Activated CD8-positive, alpha-beta memory T cell treated with anti-CD3 and anti-CD28 coated beads, Interleukin-2, amount 50 U/mL, for 4 hours (primary cell): ENCODE measurements at places on chromosomes 3 and 15.

DNA sequence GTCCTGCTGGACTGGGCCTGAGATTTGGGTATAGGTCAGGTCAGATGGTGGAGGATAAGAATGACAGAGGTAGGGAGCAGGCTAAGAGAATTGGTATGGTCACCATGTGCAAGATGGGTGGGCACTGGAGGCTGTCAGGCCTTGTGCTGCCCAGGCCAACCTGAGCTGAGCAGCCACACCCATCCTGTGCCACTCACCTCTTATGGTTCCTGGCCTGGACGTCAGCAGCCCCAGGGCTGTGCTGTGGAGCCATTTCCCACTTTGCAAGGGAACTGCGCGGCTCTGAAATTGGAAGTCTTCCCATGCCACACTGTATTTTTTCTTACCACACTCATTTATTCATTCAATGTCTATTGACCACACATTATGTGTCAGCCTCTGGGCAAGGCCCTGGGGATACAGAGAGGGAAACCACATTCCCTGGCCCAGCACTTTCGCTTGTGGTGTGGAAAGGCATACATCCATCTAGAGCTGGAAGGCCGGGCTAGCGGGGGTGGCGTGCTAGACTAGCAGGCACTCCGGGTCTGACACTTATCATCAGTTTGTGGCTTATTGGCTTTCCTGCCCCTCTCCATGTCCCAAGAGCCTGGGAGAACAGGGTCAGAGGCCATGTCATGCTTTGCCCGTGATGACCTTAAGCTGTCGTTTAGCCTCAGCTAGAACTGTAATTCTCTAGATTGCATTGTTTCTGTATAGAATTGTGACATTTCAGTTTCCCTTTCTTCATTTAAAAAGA is 51.1 kb upstream of the POLG start:
- no peak for DNase-seq

DNA sequence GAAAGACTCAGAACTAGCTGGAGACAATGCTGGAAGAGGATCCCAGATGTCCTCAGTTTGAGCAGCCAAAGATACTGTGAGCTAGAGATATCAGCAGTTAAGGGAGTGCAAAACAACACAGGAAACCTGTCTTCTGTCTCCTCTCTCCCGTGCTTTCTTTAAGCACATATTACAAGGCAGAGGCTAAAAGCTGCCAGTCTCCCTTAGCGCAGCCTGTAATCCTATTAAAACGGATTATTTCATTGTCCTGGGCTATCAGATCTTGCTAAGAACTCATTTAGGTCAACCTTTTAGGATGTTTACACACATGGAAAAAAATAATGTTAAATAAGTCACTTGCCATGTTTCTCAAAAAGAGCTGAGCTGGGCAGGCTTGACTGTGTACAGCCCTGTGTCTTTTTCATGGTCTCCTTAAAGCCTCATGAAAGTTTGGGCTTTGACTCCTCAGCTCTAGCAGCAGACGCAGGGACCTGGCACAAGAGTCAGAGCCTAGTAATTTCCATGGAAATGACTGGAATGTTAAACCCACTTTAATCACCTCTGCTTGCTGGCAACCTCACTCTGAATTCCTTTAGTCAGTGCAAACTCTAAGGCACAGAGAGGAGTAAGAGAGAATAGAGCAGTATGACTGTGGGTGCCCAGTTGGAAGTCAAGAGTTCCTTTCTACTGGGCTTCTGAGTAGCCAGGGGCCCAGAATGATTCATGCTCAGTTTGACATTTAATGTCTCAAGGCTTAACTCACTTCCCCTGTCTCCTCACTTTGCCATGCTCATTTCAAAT is 491.9 kb downstream of the NTRK3 start:
- DNase-seq: no peak

DNA sequence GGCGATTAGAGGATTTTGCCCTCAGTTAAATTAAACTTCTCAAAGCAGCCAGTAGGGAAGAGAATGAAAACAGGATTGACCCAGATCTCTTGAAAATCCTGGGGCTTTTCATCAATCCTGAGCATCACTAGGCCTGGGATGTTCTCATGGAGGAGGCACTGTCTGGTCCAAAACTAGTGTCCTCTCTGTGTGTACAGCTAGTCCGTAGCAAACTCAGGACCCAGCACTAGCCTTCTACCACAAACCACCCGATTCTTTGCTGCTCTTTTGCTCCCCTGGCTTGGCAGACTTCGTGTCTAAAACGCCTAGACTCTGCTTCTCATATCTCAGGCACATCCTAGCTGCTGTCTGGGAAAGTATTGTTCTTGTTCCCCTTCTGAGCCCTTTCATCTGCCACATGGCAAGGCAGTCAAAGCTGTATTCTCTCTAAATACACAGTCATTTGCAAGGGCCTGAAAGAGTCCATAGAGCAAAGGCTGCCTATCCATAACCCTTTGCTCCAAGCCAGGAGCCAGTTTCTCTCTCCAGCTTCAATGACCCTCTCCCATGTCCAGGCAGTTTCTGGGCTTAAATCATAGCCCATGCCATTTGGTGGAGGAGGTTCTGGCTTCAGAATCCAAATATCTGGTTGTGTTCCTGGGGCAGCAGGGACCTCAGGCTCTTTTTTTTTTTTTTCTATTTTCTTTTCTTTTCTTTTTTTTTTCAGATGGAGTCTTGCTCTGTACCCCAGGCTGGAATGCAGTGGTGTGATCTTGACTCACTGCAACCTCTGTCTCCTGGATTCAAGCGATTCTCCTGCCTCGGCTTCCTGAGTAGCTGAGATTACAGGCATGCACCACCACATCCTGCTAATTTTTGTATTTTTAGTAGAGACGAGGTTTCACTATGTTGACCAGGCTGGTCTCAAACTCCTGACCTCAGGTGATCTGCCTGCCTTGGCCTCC is 52.4 kb downstream of the CDC25A start:
- no peak for DNase-seq

- DNase-seq: no peak
Measured at GRCh38 chr3:172669021-172669420, 41.8 kb downstream of the NCEH1 start.

GRCh38 chr3:194458131-194458530 is 28.7 kb downstream of the ATP13A3 start:
- DNase-seq: no peak

GRCh38 chr3:13497386-13497785 is 17.3 kb downstream of the HDAC11 start:
- DNase-seq: no peak

DNA sequence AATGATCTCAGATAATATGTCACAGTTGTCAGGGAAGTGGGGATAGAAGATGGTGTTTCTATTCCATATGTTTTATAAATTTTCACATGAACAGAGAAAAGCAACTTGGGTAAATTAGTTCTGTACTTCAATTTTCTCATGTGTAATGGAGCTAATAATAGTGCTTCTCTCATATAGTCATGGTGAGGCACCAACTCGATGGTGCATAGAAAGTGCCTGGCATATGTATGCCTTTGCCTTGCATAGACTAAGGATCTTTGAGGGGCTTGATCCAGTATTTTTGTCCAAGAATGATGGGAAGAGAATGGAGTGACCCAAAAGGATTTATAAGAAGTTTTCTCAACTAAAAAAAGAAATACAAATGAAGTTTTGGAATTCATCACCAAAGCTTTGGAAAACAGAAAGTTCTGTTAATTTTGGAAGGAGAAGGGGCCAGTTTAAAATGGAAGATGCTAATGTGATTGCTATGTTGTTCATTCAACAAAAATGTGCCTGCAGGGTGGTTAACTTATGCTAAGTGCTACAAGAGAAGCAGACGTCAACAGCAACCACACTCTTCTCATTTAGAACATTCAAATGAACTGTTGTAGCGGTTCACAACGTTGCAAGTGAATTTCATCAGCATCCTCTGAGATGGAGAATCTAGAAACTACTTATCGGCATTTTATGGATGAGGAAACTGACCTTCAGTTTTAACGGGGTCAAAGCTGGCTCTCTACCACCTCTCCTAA is 86.1 kb downstream of the RTP4 start:
- DNase-seq: no peak

DNA sequence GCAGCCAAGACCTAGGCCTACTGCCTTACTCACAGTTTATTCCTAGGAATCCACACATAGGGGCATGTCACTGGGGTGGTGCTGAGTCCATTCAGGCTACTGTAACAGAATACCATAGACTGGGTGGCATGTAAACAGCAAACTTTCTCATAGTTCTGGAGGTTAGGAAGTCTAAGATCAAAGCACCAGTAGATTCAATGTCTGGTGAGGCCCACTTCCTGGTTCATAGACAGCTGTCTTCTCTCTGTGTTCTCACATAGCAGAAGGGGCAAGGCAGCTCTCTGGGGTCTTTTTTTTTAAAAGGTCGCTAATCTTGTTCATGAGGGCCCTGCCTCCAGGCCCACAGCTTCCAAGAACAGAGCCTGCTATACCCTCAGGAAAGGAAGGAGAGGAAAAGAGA is 113.9 kb upstream of the MANF start:
- DNase-seq: no peak

DNA sequence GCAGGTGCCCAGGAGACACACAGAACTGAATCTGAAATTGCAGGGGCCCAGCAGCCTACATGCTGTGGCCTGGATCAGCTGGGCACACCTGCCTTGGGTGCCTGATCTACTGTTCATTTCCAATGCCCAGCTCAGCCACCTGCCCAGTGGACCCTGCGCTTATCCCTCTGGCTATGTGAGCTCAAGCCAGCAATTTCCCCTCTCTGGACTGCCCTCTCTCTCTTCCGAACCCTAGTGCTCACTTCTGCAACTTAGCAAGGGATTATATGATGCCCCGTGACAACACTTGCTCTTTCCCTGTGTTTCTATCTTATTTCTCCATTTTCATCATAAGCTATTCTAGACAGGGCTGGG is 276.0 kb downstream of the UACA start:
- DNase-seq: no peak

- no peak for DNase-seq
Measured at GRCh38 chr3:134353831-134354611, 20.2 kb downstream of the AMOTL2 start.

DNA sequence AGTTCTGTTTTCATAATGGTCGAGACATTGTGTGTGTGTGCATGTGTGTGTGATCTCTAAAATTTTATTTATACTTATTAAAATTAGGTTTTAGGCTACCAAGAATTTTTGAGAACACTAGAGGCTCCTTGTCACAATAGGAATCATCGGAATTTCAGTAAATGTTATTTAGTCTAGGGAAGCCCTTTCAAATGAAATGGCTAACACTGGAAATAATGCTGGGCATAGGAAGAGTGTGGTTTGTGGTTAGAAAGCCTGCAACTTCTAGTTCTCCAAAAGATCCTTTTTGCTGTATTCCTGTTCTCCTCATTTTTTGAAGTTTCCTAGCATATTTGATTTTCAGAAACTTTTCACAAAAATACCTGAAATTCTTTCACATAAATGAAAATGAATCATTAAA is 92.5 kb upstream of the MBNL1 start:
- no peak for DNase-seq

DNA sequence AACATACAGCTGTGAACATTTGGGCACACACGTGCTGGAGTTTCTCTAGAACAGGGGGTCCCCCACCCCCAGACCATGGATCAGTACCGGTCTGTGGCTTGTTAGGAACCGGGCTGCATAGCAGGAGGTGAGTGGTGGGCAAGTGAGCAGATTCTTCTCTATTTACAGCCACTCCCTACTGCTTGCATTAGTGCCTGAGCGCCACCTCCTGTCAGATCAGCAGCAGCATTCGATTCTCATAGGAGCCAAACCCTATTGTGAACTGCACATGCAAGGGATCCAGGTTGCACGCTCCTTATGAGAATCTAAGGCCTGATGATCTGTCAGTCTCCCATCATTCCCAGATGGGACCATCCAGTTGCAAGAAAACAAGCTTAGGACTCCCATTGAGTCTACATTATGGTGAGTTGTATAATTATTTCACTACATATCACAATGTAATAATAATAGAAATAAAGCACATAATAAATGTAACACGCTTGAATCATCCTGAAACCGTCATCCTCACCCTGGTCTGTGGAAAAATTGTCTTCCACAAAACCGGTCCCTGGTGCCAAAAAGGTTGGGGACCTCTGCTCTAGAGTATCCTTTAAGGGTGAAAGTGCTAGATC is 25.8 kb downstream of the CHRM5 start:
- DNase-seq: no peak

GRCh38 chr3:165640970-165641369 is 196.3 kb downstream of the BCHE start:
- DNase-seq: no peak

DNA sequence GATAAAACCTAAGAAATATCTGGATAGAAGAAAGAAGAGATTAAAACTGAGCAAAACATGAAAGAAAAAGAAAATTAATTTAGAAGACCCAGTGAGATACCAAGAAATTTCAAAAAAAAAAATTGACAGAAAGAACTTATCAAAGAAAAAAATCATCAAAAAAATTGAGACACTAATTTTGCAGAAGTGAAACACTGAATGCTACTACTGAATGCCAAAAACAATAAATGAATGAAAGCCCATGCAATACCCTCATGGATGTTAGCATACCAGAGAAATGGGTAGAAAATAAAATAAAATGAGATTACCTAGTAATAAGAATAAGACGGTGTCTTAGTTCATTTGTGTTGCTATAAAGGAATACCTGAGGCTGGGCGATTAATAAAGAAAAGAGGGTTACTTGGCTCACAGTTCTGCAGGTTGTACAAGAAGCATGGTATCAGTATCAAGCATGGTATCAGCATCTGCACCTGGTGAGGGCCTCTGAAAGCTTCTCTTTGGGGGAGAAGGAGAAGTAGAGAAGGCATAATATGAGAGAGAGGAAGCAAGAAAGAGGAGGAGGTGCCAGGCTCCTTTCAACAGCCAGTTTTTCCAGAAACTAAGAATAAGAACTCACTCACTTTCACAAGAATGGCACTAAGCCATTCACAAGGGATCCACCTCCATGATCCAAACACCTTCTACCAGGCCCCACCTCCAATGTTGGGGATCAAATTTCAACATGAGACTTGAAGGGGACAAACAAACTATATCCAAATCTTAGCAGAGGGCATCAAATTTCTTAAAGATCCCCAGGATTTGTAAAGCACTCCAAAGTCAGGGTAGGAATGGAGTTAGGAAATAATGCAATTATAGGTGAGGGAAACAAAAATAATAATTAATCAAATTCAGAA is 73.2 kb downstream of the BTLA start:
- no peak for DNase-seq

- no peak for DNase-seq
Measured at GRCh38 chr3:13161021-13161759, 88.0 kb upstream of the IQSEC1 start.

- no peak for DNase-seq
Measured at GRCh38 chr15:80706161-80706560, 11.1 kb downstream of the ABHD17C start.

GRCh38 chr3:55060896-55061719 is 133.2 kb upstream of the LRTM1 start:
- no peak for DNase-seq

- no peak for DNase-seq
Measured at GRCh38 chr3:123743121-123743520, 141.0 kb downstream of the MYLK start.

GRCh38 chr15:71391421-71392088 is 276.3 kb downstream of the THSD4 start:
- DNase-seq: no peak

DNA sequence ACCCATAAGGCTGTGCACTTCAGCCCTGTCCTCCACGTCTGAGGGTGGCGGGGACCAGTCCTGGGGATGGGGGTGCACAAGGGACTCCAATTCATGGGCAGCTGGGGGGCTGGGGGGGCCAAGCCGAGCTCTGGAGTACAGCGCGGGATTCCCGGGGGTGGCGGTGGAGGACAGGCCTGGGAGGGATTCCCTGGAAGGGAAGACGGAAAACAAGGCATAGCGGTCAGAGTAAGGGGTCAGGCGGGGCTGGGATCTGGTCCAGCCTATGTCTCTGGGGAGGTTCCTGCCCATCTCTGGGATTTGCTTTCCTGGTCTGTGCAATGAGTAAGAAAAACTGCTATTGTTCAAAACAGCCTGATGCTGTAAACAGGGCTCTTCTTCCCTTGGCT is 8.1 kb upstream of the IGDCC3 start:
- DNase-seq: no peak
